ENCODE measurements at places on chromosomes 2 and 18.

- DNase-seq, result no peak
Measured at GRCh38 chr2:198966269-198966668, 491.5 kb downstream of the SATB2 start.

DNA sequence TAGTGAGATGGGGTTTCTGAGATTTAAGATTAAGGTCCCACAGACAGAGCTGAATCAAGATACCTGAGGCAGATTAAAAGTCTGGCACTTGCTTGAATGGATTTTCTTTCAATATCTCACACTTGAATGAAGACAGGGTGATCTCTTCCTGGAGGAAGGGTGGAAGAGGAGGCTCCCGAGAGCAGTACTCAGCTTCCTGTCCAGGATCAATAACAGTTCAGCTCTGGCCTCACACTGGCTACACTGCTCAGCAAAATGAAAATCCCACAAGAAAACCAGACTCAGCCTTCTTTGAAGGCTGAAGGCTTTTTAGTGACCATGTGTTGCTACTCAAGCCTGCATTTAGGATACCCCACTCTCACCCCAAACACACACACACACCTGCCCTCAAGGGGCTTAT lies 11.1 kb downstream of the ARHGEF33 start:
- DNase-seq, result no peak

DNA sequence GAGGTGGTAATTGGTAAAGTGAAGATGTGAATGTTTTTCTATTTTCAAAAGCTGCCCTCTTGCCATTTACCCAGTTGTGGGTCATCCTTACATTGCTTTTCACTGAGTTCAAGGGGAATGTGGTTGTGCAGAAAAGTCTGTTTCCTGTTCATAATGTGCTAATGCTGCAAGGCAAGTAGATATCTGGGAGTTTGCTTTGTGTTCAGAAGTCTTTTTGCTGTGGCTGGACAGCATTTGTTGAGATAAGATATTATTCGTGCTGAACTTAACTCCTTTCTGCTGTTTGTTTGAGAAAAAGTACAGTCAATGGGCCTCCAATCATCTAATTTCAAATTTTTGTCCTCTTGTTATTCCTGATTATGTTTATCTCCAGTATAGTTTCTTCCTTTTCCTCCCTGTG lies 263.2 kb downstream of the LTBP1 start:
- no peak for DNase-seq

GRCh38 chr2:228056293-228057097 lies 125.0 kb downstream of the SPHKAP start:
- DNase-seq, result no peak

- no peak for DNase-seq
Measured at GRCh38 chr2:205975082-205975949, 110.7 kb downstream of the INO80D start.

- DNase-seq, result no peak
Measured at GRCh38 chr2:59084326-59084725, 843.2 kb upstream of the FANCL start.

GRCh38 chr2:175169191-175169590 lies 1.2 kb upstream of the ATF2 start:
- DNase-seq, result no peak

DNA sequence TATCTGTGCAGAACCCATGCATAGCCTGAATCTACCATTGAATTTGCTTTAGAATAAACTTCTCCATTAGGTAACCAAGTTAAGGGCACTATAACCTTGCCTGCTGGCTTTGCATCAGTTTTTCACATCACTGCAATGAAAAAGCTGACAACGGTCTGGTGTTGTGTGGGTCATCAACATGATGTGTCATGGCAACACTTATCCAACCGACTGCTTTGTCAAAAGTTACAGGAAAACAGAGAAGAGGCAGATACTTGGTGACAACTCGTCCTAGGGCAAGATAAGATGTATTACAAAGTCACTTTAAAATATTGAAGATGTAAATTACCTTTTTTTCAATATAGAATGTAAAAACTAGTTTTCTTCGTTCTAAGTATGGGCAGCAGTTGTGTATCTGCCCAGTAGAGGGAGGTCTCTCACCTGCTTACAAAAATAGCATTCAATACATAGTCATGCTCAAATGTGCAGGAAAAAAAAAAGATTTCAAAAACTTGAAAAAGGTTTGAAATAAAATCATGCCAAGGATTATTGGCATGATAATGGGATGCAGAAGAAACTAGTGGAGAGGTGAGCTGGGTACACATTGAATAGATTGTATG lies 96.3 kb downstream of the EVA1A start:
- no peak for DNase-seq

DNA sequence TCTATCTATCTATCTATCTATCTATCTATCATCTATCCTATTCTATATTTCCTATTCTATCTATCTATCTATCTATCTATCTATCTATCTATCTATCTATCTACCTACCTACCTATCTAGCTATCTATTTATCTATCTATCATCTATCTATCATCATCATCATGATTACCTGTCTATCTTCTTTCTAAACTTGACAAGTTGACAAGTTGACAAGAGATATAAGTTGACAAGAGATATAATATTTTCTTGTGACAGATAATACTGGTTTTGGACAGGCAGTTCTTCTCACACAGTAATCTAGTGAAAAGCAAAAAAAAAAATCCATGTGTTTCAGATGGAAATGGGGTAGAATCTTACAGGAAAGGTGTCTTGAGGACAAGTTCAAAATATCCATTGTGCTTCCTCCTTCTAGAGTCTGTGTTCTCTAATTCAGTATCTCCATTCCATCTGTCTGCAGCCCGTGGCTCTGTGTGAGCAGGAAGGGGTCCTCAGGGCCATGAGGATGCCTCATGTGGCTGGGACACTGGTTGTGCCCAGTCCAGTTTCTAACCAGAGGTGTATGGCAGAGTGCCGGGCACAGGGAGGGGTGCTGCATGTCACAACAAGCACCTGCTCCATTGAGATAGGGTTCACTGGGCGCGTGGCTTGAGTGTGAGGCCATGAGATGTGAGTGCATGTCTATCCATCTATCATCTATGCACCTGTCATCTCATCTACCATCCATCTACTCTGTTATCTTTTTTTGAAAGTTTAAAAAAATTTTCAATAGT lies 212.4 kb upstream of the PXDN start:
- no peak for DNase-seq

- DNase-seq, result no peak
Measured at GRCh38 chr2:44938287-44939105, 3.0 kb upstream of the SIX3 start.

DNA sequence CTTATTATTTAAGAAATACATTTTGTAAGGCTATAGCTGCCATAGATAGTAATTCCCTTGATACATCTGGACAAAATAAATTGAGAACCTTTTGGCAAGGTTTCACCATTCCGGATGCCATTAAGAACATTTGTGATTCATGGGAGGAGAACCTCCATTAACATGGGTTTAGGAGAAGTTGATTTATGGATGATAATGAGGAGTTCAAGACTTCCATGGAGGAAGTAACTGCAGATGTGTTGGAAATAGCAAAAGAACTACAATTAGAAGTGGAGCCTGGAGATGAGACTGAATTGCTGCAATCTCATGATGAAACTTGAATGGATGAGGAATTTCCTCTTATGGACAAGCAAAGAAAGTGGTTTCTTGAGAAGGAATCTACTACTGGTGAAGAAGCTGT lies 17.3 kb downstream of the PHLPP1 start:
- no peak for DNase-seq

DNA sequence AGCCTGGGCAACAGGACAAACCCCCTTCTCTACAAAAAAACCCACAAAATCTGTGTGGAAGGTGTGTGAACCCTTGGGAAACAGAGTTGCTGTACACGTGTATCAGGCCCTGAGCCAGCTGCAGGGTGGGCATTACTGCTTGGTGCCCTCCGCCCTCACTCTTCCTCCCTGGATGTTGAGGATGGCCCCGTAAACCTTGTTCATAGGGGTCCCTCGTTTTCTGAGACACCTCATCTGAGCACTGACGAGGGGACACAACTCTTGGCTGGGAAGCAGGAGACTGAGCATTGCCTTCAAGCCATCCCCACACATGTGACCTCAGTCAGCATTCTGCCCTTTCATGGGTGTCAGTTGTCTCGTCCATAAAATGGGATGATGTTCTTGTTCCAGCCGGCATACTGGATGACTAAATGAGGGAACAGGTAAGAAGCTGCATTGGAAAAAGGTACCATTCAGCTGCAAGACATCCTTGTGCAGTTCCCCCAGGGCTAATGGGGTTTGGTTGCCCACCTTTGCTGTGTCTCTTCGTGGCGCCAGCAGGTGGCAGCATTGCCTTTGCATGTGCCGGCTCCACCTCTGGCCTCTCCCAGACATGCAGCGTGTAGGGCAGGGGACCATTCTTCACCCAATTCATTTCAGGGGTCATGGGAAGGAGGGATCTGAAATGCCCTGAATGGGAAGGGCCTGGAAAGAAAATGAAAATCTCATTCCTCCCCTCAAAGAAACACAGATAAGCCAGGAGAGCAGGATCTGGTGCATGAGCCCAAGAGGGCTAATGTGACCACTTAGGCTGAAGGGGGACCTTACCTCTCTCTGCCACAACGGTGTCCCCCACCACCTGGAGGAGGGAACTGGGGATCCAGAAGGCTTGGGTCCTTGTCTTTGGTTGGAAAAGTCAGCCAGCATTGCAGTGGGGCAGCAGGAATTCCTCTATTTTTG lies 36.4 kb upstream of the HAAO start:
- DNase-seq, result peak; percentile 49

GRCh38 chr2:11797846-11798245 lies 51.4 kb downstream of the LPIN1 start:
- DNase-seq, result no peak

Measured in stimulated activated CD4-positive, alpha-beta T cell treated with anti-CD3 and anti-CD28 coated beads, TNF-alpha, amount 100 ng/mL, for 24 hours (primary cell).